Suprapubic skin (tissue), 4 donors: ENCODE measurements at places on chromosomes 16 and 17. TPM values are rescaled to one million over a fixed set of nuclear protein-coding genes. Genes with fewer than 3 reads are reported as not detected.

Gene EVI2B
- 4.3 TPM for total RNA-seq

Gene LRRC36
- 0.56 TPM for total RNA-seq

Gene HLF
- total RNA-seq, result 41.8 TPM

Gene VAT1L
- not detected for total RNA-seq

Gene ZFP1
- 8.7 TPM for total RNA-seq

Gene NTN3
- total RNA-seq, result not detected

Gene ZNF469
- 0.24 TPM for total RNA-seq

Gene PPY
- not detected for total RNA-seq

Gene PRCD
- total RNA-seq, result 1.3 TPM

Gene PNMT
- 1.4 TPM for total RNA-seq

Gene TENT4B
- 11.5 TPM for total RNA-seq

Gene OTOP3
- total RNA-seq, result not detected

Gene SNX11
- total RNA-seq, result 16.4 TPM

Gene SLC16A6
- total RNA-seq, result 5.1 TPM

GRCh38 chr16:48165961-48166578 is 10.3 kb upstream of the ABCC12 start:
- no peak for DNase-seq
- peaks cover 6% of the 10 kb centered on the region for H3K4me1 ChIP-seq
- no peaks in the 10 kb centered on the region for H3K27me3 ChIP-seq
- no peaks in the 10 kb centered on the region for H3K36me3 ChIP-seq
- H3K27ac ChIP-seq, result no peak overlapping the region
- H3K4me3 ChIP-seq, result no peak overlapping the region

- H3K4me1 ChIP-seq, result peaks cover 26% of the 10 kb centered on the region
- peaks cover 31% of the 10 kb centered on the region for H3K27me3 ChIP-seq
Measured at GRCh38 chr16:54281535-54282201, 4.9 kb downstream of the IRX3 start.

- no peak for DNase-seq
- H3K4me3 ChIP-seq, result no peak overlapping the region
- peaks cover 4% of the 10 kb centered on the region for H3K36me3 ChIP-seq
- H3K27me3 ChIP-seq, result no peaks in the 10 kb centered on the region
Measured at GRCh38 chr17:2120586-2121335, 65.9 kb downstream of the HIC1 start.

- H3K4me3 ChIP-seq, result no peak overlapping the region
- H3K27ac ChIP-seq, result no peak overlapping the region
- no peaks in the 10 kb centered on the region for H3K27me3 ChIP-seq
- no peaks in the 10 kb centered on the region for H3K4me1 ChIP-seq
- no peaks in the 10 kb centered on the region for H3K36me3 ChIP-seq
- DNase-seq, result no peak
Measured at GRCh38 chr16:73848993-73849392, 447.6 kb upstream of the PSMD7 start.

- no peak for DNase-seq
- H3K27ac ChIP-seq, result no peak overlapping the region
- H3K4me3 ChIP-seq, result no peak overlapping the region
- no peaks in the 10 kb centered on the region for H3K36me3 ChIP-seq
- H3K27me3 ChIP-seq, result no peaks in the 10 kb centered on the region
Measured at GRCh38 chr16:23960081-23960885, 124.5 kb downstream of the PRKCB start.

- no peak overlapping the region for H3K27ac ChIP-seq
- H3K4me3 ChIP-seq, result no peak overlapping the region
- DNase-seq, result no peak
- no peaks in the 10 kb centered on the region for H3K4me1 ChIP-seq
- H3K36me3 ChIP-seq, result no peaks in the 10 kb centered on the region
Measured at GRCh38 chr17:28086519-28086918, 44.0 kb downstream of the NLK start.

DNA sequence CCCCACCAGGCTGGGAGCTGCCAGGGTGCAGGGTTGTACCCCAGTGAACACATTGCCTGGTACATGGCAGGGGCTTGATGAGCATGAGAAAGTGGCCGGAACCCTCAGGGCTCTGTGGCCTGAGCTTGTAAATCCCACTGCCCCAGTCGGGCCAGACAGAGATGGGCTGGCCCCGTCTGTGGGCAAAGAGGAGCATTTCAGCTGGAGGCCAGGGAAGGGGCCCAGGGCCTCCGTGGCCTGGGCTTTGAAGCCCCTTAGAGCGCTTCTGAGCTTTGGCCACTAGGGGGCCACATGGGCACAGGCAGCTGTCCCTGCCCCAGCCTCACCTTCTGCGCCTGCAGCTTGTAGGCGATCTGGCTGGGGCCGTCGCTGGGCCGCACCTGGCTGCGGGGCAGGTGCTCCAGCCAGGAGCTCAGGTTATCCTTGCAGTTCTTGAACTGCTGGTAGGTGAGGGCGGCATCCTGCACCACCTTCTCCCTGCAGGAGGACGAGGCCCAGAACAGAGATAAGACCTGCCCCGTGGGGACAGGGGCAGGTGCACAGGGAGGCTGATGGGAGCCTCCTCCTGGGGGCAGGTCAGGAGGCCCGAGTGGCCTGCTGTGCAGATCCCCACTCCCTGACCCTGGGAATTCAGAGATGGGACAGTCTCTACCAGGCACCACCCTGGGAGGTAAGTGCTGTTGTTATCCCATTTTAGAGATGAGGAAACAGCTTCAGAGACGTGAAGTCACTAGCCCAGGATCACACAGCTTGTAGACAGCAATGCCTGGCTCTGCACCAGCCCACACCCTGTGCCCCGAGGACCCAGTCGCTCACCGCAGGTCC is 12.8 kb downstream of the EVPL start:
- H3K27ac ChIP-seq, result no peak overlapping the region
- no peaks in the 10 kb centered on the region for H3K27me3 ChIP-seq
- peaks cover 46% of the 10 kb centered on the region for H3K36me3 ChIP-seq
- H3K4me1 ChIP-seq, result peaks cover 18% of the 10 kb centered on the region

DNA sequence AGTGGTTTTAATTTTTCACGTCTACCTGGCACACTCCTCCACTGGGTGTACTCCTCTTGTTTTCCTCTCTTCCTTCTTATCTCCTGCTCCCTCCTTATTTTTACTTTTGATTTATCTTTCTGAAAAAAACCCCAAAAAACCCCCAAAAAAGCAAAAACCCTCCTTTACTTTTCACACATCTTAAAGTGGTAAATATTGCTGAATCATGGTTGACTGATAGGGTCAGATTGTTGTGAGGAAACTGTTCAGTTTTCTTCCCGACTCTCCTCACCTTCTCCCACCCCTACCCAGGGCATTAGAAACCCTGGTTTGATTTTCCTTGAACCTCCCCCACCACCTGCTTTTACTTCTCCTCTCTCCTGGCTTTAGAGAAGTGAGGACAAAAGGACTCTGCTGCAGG is 25.4 kb downstream of the ARHGAP44 start:
- H3K27me3 ChIP-seq, result no peaks in the 10 kb centered on the region
- no peaks in the 10 kb centered on the region for H3K4me1 ChIP-seq
- no peaks in the 10 kb centered on the region for H3K36me3 ChIP-seq
- no peak overlapping the region for H3K4me3 ChIP-seq
- no peak overlapping the region for H3K27ac ChIP-seq

DNA sequence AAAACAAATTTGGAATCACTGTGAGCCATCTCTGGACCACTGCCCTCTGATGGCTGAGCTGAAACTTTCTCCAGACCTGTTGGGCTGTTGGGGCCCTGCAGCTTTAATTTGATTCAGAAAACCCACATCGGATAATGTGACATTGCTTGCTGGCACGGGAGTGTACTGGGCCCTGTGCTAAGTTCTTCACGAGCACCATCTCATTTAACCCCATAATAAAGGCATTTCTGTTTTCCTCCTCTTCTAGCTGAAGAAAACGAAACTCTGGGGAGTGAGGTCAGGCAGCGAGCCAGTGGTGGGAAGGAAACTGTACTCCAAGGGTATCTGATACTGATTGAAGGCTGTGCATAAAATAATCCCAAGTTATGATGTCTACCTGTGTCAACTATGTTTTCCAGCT is 34.5 kb upstream of the TNRC6A start:
- H3K4me1 ChIP-seq, result no peaks in the 10 kb centered on the region
- H3K4me3 ChIP-seq, result no peak overlapping the region
- H3K27me3 ChIP-seq, result no peaks in the 10 kb centered on the region
- H3K36me3 ChIP-seq, result no peaks in the 10 kb centered on the region

DNA sequence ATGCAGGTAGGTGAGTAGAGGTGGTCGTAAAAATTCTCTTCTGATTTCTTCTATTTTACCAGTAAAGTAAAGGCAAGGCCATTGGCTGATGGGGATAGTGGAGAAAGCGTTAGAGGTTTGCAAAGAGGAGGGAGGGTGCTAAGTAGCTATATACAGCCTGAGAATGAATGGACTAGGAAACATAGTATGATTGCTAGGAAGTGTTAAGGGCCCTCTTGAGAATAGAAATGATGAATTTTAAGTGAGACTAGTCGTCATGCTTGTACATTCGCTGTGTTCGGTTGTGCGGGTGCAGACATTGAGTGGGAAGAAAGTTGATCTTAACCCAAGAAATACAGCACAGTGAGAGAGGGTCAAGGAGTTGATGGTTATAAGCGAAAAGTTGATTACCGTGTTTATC is 7.2 kb upstream of the HS3ST2 start:
- H3K4me3 ChIP-seq, result no peak overlapping the region
- no peaks in the 10 kb centered on the region for H3K4me1 ChIP-seq
- no peaks in the 10 kb centered on the region for H3K36me3 ChIP-seq
- H3K27ac ChIP-seq, result no peak overlapping the region
- no peak for DNase-seq

GRCh38 chr17:73278049-73278464 is 16.4 kb upstream of the CPSF4L start:
- H3K36me3 ChIP-seq, result no peaks in the 10 kb centered on the region
- DNase-seq, result no peak
- no peaks in the 10 kb centered on the region for H3K27me3 ChIP-seq
- peaks cover 21% of the 10 kb centered on the region for H3K4me1 ChIP-seq
- no peak overlapping the region for H3K4me3 ChIP-seq

GRCh38 chr16:12111223-12111622 is 134.7 kb downstream of the SNX29 start:
- H3K36me3 ChIP-seq, result no peaks in the 10 kb centered on the region
- no peak overlapping the region for H3K27ac ChIP-seq
- H3K4me1 ChIP-seq, result peaks cover 4% of the 10 kb centered on the region
- H3K27me3 ChIP-seq, result no peaks in the 10 kb centered on the region
- no peak overlapping the region for H3K4me3 ChIP-seq

- no peaks in the 10 kb centered on the region for H3K27me3 ChIP-seq
- DNase-seq, result no peak
- H3K4me1 ChIP-seq, result no peaks in the 10 kb centered on the region
- H3K36me3 ChIP-seq, result no peaks in the 10 kb centered on the region
- no peak overlapping the region for H3K4me3 ChIP-seq
Measured at GRCh38 chr16:12459391-12460063, 344.2 kb downstream of the CPPED1 start.

GRCh38 chr17:41076788-41077187 is 7.2 kb upstream of the KRTAP4-7 start:
- no peak overlapping the region for H3K27ac ChIP-seq
- H3K27me3 ChIP-seq, result no peaks in the 10 kb centered on the region
- no peak for DNase-seq
- H3K4me3 ChIP-seq, result no peak overlapping the region
- H3K4me1 ChIP-seq, result no peaks in the 10 kb centered on the region
- no peaks in the 10 kb centered on the region for H3K36me3 ChIP-seq

GRCh38 chr17:36661047-36661666 is 59.8 kb downstream of the MRM1 start:
- peaks cover 8% of the 10 kb centered on the region for H3K4me1 ChIP-seq
- DNase-seq, result no peak
- H3K36me3 ChIP-seq, result no peaks in the 10 kb centered on the region
- H3K27me3 ChIP-seq, result peaks cover 68% of the 10 kb centered on the region
- H3K27ac ChIP-seq, result no peak overlapping the region

- H3K27me3 ChIP-seq, result no peaks in the 10 kb centered on the region
- DNase-seq, result no peak
- peaks cover 4% of the 10 kb centered on the region for H3K36me3 ChIP-seq
- H3K27ac ChIP-seq, result peak overlapping the region; percentile 35
Measured at GRCh38 chr16:50708373-50709060, 15.1 kb downstream of the NOD2 start.

DNA sequence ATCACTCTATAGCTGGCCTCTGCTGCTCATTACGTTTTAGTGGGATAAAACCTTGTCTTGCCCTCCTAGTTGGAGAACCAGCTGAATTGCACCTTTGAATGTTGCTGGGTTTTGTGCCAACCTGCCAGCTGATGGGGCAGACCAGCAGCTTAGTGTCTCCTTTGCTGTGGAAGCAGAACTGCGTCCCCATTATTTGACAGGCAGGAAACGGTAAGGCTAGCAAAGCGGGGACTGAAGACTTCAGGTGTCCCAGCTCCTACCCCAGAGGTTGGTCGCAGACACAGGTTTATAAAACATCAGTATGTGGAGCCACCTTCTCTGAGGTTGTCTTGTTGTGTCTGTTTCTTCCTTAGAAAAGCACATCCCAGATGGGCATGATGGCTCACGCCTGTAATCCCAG is 158.1 kb downstream of the PRKCA start:
- no peak overlapping the region for H3K4me3 ChIP-seq
- H3K27me3 ChIP-seq, result no peaks in the 10 kb centered on the region
- DNase-seq, result no peak
- H3K36me3 ChIP-seq, result no peaks in the 10 kb centered on the region
- H3K4me1 ChIP-seq, result peaks cover 36% of the 10 kb centered on the region
- peak overlapping the region; percentile 24 for H3K27ac ChIP-seq

GRCh38 chr17:13437966-13438779 is 163.6 kb downstream of the HS3ST3A1 start:
- no peak for DNase-seq
- H3K27ac ChIP-seq, result no peak overlapping the region
- H3K36me3 ChIP-seq, result no peaks in the 10 kb centered on the region
- no peak overlapping the region for H3K4me3 ChIP-seq

DNA sequence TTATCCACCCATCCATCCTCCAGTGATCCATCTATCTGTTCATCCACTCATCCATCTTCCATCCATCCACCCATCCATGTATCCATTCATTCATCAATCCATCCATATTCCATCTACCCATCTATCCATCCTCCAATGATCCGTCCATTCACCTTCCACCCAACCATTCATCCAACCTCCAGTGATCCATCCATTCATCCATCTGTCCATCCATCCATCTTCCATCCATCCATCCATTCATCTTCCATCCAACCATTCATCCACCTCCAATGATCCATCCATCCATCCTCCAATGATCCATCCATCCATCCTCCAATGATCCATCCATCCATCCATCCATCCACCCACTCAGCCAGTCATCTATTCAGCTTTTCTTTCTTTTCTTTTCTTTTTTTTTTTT is 156.5 kb upstream of the WSCD1 start:
- H3K4me3 ChIP-seq, result no peak overlapping the region
- no peak for DNase-seq
- H3K27ac ChIP-seq, result no peak overlapping the region
- no peaks in the 10 kb centered on the region for H3K36me3 ChIP-seq

DNA sequence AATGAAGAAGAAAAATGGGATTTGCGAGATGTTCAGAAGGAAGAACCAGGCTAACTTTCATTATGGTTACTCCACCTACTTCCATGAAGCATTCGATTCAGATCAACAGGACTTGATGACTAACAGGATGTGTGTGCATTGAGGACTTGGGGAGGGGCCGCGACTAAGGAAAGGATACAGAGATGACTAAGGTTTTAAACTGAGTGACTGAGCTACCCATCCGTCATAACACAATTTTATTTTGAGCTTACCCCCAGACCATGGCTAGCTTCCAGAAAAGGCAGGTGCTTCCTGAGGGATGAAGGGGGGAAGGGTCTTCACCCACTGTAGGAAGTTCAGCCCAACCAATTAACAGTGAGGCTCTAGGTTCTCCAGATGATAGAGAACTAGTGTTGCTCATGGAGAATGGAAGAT is 2.5 kb upstream of the CDYL2 start:
- DNase-seq, result no peak
- peaks cover 9% of the 10 kb centered on the region for H3K4me1 ChIP-seq
- H3K4me3 ChIP-seq, result no peak overlapping the region
- H3K27ac ChIP-seq, result no peak overlapping the region
